MCF 10A (cell line): ENCODE measurements at places on chromosomes 2 and 18. TPM values are rescaled to one million over a fixed set of nuclear protein-coding genes. Genes with fewer than 3 reads are reported as not detected.

Gene RAB6D
- total RNA-seq, result not detected in 2 replicates

GRCh38 chr2:45895241-45895861, 243.9 kb downstream of the PRKCE start:
- no peak for DNase-seq

GRCh38 chr2:120764991-120765677, 29.5 kb downstream of the GLI2 start:
- DNase-seq, result no peak

DNA sequence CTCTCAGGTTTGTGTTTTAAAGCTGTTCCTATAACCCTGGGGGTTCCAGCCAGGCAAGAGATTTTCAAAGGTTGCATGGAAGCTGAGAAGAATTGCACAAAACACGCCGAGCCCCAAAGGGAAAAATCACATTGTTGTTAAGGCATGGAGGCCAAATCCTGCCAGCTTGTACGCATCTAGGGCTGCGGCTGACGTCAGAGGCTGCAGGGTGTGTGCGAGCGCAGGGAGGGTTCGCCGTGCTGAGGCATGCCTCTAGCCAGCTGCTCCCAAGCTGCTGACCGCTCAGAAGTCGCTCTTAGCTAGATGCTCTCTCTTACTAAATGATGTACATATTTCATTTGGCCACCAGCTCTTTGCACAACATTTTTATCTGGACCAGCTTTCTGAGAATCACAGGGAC, 191.8 kb downstream of the LPIN1 start:
- peak; percentile 94 for DNase-seq

DNA sequence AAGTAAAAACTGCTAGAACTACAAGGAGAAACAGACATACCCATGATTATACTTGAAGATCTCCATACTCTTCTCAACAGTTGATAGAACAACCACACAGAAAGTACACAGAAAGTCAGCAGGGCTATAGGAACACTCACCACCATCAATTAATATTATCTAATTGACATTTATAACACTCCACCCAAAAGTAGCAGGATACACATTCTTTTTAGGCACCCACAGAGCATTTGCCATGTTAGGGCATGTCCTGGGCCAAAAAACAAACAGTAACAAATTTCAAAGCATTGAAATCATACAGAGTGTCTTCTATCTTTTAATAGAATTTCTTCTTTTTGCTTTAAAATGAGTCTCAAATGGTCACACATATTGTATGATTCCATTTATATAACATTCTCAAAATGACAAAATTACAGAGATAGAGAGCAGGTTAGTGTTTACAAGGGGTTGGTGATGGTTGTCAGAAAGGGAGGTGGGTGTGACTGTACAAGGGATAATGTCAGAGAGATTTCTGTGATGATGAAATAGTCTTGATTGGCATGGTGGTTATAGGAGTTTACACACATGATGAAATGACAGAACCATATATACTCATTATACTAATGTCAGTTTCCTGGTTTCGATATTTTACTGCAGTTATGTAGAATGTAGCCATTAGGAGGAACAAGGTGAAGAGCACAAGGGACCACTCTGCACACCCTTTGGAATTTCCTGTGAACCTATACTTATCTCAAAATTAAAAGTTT, 82.8 kb downstream of the NCK2 start:
- DNase-seq, result peak; percentile 60

DNA sequence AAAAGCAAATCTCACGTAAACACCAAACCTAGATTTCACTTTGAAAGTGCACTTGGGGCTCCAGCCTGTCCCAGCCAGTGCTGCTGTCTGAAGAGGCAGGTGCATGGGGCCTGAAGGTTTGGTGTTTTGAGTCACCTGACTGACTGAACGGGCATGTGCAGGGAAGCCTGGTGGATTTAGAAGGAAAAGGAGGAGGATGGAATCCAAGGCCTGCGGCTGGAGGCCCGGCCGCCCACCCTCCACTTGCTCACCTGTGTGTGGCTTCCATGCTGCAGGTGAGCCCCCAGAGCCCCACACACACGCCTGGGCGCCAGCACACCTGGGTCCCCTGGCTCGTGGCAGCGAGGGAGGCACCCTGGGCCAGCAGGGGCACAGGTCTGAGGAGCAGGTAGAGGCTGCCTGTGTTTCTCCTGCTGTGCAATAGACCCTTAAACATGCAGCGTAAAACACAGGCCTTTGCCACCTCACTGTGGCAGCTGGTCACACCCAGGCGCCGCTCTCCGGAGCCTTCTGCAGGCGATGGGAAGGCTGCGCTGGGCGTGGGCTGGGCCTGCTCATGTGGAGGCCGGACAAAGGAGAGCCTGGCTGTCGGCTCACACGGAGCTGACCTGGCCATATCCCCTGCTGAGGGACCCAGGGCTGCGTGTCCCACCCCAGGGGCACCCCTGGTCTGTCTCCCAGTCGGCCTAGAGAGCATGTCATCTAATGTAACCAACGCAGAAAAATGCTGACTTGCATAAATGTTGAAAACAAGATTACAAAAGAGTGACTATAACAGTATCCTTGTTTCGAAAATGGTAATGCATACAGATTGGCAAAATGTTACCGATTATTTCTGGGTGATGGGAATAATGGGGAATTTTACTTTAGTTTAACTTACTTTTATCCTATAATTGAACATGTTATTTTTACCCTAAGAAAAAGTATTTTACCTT, 71.3 kb downstream of the TMEM18 start:
- no peak for DNase-seq
